ENCODE measurements at places on chromosomes 2 and 18.

DNA sequence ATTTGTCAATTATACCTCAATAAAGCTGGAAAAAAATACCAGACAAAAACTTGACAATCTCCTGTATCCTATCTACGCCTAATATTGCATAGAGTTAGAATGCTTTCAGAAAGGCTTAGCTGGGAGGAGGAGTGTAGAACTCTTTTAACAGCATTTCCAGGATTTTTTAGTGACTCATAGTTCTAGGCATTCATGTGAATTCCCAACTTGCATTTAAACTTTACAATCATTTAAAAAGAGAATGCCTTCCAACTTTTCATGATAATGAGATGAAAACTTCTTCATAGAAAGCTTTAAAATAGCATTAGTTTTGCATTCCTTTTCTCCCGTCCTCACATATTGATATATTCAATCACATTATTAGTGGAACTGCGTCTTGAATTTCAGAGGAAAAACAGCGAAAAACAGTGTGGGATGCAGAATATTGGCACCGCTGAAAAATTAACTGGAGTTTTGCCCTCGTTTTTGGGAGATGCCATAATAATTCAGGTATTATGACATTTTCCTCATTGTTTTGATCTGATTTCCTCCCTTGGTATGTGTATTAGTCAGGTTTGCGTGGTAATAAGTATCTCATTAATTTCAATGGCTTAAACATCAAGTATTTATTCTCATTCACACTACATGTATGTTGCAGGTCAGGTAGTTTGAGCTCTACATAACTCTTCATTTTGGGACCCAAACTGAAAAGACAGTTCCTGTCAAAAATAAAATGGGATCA, 293.2 kb upstream of the FIGN start:
- DNase-seq = no peak

GRCh38 chr2:76450024-76450475, 739.3 kb upstream of the GCFC2 start:
- DNase-seq = no peak

DNA sequence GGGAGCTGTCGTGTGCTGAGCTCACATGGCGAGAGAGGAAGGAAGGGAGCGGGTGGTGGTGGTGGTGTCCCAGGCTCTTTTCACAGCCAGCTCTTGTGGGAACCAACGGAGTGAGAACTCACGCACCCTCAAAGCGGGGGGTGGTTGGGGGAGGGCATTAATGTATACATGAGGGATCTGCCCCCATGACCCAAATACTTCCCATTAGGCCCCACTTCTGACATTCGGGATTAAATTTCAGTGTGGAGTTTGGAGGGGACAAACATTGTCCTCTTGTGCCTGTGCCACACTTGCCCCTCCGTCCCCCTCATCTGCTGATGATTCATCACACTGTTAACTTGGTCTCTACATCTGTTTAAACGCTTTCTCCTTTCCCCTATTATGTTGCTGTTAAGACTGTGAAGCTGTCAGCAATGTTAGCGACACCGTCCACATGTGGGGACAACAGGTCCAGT, 22.5 kb downstream of the INPP4A start:
- DNase-seq = no peak

DNA sequence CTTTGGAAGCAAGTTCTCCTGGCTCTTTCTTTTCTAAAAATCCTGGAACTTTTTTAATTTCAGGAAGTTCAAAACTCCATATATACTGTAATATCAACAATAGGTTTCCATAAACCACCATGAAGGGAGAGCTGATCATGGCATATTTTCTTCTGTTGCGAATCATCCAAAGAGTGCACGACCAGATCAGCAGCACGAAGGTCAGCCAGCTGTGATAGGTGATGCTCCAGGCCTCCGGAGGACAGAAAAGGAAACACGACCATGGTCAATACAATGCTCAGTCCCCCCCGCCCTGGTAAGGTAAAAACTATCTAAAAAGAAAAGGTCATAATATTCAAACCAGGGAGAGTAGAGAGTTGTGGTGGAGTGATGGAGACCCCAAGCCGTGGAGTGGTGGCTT, 268.9 kb downstream of the NAPG start:
- DNase-seq = no peak

GRCh38 chr2:20585710-20586594, 64.9 kb downstream of the HS1BP3 start:
- no peak for DNase-seq

GRCh38 chr2:37644191-37644590, 27.3 kb downstream of the CDC42EP3 start:
- DNase-seq = no peak

DNA sequence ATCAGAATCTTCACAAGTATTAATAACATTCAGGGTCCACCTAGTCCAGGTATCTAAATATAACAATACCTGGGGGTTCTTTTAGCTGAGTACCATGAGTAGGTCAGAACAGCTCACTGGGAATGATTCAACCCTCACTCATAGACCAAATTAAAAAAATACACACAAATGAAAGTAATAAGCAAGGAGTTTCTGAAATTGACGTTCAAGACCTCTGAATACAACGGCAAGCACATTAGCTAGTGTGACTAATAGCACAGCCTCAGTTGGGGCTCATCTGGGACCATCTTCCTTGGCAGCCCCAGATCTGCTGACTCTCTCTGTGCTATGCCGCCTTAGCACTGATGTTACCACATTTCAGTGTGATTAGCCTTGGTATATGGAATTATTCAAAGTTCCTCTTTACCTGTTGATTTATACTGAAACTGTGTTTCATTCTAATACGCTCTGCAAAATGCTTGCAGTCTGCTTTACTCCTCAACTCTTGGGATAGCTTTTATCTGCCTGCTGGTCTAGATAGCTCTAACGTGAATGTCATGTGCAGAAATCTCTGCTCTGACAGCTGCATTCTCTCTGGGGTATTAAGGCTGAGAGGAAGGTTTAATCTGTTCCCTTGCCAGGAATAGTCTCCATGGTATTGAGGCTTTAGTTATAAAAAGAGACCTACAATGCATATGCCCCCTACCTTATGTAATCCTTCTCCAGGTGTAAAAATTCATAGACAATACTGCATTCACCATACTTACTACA, 153.3 kb downstream of the METTL4 start:
- DNase-seq = no peak

DNA sequence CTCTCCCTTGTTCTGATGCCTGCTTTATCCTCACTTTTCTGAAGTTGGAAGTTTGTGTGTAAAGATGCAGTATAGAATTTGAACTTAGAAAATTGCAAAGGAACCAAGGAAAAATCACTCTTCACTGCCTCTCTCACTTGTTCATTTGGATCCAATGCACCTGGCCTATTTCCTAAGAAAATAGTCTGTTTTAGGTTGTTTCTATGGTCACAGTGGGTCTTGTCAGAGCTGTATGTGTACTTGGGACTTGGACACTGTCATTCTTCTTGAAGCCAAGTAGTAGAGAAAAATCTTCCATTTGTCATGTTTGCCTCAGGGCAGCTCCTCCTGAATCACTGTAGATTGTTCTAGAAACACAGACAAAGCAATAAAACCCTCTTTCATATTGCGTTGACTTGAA, 80.3 kb upstream of the SESTD1 start:
- no peak for DNase-seq

DNA sequence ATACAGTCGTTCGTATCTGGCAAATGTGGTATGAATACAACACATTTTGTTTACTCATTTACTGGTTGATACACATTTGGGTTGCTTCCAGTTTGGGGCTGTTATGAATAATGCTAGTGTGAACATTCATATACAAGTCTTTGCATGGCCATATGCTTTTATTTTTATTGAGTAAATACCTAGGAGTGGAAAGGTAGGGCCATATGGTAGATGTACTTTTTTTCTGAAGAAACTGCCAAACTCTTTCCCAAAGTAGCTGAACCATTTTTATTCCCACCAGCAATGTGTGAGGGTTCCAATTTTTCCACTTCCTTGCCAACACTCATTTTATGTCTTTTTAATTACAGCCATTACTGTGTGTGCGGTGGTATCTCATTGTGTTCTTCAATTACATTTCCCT, 496.2 kb upstream of the NRXN1 start:
- no peak for DNase-seq

- no peak for DNase-seq
Observed at GRCh38 chr2:213202011-213202410, 50.6 kb upstream of the IKZF2 start.

DNA sequence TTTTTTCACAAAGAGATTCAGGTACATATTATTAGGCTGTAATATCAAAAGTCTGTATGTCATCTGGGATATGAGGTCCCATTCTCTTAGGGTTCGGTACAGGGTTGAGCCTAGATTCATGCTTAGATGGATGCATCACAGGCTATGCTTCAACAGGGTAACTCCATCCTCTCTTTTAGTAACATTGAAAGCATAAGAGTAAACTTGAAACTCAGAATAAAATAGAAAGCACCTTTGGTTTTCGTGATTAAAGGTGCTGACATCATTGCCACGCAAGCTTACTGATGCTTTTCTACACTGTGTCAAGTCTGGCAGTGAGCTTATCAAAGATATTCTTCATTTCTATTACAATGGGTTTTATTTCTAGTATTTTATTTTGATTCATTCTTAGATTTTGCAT, 419.1 kb upstream of the DSEL start:
- no peak for DNase-seq

GRCh38 chr2:140584471-140584870, 1546.3 kb downstream of the LRP1B start:
- DNase-seq = no peak

GRCh38 chr2:220499225-220499624, 871.8 kb downstream of the SLC4A3 start:
- DNase-seq = no peak

DNA sequence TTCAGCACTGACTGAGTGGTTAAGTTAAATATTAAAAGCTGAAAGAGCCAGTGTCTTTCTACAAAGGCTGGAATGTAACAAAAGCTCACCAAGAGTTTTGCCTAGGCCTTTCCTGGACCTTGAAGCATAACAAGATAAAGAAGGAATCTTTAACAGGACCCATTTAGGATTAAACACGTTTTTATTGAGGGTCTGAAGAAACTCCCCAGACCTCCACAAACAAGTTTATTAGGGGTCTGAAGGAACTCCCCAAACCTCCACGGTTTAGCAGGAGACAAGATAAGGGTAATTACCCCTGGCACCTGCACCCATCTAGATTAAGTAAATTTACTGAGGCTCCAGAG, 104.0 kb downstream of the ACAA2 start:
- DNase-seq = no peak

DNA sequence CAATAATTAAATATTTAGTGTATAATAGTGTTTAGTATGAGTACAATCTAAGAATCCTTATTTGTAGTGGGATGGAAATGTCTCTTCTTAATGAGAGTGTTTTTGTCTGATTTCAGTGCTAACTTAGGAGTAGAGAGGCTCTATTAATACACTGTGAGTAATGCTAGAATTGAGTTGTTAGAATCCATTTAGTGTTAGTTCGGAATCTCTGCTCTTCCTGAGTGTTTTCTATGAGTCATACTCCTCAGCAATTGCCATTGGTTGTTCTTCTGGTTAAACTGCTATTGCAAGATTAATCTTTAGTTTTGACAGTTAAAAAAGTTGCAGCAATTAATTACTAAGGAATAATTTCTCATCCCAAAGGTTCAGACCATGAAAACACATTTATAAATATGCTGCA, 828.6 kb upstream of the POU3F3 start:
- DNase-seq = no peak

DNA sequence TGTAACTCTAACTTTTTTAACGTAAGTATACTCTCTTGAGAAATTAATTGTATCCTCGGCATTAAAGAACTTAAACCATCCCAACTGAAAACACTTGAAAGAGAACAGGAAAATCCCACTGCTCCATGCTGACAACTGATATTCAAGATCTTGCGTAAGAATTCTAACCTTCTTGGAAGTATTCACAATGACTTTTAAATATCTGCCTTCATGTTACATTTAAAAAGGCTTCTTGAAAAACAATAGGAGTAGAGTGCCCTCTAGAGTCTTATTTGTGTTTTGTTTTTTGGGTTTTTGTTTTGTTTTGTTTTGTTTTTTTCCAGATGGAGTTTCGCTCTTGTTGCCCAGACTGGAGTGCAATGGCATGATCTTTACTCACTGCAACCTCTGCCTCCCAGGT, 65.4 kb upstream of the DNAJC10 start:
- no peak for DNase-seq

- DNase-seq = no peak
Observed at GRCh38 chr2:33136056-33136455, 189.3 kb downstream of the LTBP1 start.

- no peak for DNase-seq
Observed at GRCh38 chr2:23684395-23685176, 242.3 kb downstream of the ATAD2B start.

GRCh38 chr2:236679884-236680860, 110.5 kb downstream of the ACKR3 start:
- DNase-seq = no peak

DNA sequence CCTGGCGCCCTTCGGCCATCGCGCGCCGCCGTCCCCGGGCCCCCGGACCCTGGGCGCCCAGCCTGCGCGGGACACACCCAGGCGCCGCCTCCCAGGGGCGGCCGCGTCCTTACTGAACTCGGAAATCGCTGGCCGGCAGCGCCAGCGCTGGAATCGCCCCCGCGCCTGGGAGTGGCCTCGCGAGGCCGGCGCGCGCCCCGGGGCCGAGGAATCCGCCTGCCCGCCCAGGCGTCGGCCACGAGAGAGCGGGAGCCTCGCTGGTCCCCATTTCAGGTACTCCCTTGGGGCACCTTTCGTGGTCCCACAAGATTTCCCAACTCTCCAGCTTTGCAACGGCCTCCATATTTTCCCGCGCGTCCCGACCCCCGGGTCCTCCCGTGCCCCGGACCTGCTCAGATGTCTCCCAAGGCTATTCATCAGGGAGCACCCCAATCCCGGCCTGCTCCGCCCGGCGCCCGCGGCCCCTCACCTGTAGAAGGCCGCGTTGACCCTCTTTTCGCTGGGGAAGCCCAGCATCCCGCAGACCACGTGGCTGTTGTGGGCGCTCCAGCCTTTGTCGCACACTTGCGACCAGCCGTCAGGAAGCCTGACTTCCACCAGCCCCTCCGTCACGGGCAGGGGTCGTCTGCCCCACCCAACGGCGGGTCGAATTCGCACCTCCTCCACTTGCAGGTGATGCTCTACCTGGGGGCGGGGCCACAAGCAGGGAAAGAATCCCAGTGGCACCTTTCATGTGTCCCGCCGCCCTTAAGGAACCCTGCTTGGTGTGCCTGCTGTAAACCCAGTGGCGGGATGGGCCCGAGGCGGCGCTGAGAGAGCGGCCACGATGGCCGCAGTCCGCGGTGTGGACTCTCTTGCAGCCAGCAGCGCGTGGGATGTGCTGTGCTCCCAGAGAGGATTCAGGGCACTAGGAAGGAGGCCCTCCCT, 4.6 kb downstream of the LOXL3 start:
- peak; percentile 85 for DNase-seq

DNA sequence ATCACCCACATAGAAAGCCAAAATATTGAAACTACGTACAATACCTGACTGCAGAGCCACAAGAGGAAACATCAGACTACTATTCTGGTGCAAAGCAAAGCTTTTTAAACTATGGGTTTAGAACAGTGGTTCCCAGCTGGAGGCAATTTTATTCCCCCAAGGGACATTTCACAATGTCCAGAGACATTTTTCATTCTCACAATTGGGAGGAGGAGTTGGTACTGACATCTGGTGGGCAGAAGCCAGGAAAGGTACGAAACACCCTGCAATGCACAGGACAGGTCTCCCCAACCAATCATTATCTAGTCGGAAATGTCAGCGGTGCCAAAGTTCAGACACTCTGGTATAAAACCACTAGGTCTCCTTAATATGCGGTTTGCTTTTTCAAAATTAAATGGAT, 88.4 kb upstream of the ARL5A start:
- no peak for DNase-seq
